SHP77 treated with DMSO at 0.1 percent for 48 hours (cell line): ENCODE measurements at places on chromosomes 13 and 19.

GRCh38 chr13:110330491-110331011 is 23.5 kb downstream of the COL4A2 start:
- no peak for DNase-seq

- DNase-seq, result no peak
Observed at GRCh38 chr13:30796132-30796572, 60.8 kb downstream of the ALOX5AP start.

DNA sequence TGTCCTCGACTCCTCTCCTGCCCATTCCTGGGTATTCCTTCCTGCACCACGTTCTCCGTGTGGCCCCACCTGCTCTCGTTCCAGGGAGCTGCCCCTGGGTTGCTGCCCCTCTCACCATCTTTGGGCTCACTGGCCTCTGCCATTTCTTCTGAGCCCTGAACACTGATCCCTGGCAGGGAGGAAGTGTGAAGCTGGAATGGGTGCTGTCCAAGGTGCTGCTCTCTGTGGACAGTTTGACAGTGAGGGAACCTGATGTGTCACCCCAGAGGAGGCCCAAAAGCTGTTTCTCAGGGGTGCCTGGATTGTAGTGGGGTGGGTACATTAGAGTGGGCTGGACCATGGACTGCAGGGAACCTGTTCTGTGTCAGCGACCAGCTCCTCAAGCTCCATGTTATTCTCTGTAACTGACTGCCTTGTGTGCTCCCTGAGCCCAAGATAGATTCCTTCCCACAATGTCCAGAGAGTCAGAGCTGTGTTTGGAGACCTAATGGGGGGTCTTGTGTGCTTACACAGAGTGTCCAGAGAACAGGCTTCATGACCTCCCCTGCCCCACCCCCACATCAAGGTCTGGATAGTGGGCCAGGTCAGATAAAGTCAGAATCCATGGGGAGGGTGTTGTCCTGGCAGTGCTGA is 7.2 kb upstream of the CEACAM8 start:
- DNase-seq, result no peak

DNA sequence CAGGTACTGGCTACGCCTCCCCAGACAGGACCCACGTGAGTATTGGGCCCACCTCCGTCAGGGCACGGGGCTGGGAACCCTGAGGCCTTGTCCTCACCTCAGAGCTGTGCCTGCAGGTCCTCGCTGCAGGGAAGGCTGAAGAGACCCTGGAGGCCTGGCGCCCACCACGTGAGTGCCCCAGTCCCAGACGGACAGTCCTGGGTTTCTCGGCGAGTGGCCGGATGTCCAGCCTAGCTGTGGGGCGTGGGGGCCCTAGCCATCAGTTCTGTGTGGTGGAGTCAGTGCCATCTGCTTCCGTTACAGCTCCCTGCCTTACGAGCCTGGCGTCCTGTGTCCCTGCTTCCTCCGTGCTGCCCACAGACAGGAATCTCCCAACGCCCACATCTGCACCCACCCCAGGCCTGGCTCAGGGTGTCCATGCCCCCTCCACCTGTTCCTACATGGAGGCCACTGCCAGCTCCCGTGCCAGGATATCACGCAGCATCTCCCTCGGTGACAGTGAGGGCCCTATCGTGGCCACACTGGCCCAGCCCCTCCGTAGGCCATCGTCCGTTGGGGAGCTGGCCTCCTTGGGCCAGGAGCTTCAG is 7.8 kb upstream of the OVOL3 start:
- DNase-seq, result no peak

DNA sequence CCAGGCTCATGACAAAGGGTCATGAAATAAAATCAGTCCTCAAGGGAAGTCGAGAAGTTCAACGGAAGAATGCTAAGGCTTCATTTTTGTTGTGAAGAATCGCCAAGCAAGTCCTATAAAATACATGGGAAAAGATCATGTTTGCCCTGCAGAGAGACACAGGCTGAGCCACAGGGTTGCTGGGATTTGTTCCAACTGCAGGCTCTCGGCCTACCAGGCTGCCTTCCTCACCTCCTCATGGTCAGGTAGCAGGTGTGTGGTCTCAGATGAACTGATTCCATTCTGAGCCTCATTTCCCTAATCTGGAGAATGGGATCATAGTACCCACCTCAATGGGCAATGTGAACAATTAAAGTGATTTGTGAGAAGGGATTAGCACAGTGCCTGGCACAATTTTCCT is 114.9 kb upstream of the SPATA13 start:
- DNase-seq, result no peak

GRCh38 chr19:2303211-2303798 is 4.6 kb downstream of the LINGO3 start:
- DNase-seq, result no peak

- no peak for DNase-seq
Observed at GRCh38 chr13:97255515-97256021, 33.4 kb downstream of the MBNL2 start.

DNA sequence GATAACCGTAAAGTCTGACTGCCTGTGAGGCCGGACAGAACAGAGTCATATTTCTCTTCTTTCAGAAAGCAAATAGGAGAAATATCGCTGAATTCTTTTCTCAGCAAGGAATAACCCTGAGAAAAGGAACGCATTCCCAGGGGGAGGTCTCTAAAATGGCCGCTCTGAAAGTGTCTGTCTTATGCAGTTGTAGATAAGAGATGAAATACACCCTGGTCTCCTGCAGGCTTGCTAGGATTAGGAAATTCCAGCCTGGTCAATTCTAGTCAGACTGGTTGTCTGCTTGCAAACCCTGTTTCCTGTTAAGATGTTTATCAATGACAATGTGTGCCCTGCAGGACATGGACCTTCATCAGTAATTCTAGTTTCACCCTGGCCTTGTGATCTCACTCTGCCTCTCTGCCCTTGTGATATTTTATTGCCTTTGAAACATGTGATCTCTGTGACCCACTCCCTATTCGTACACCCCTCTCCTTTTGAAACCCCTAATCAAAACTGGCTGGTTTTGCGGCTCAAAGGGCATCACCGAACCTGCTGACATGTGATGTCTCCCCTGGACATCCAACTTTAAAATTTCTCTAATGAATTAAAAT is 934.8 kb upstream of the SPRY2 start:
- DNase-seq, result no peak

- DNase-seq, result no peak
Observed at GRCh38 chr13:82011355-82011754, 1670.4 kb upstream of the SPRY2 start.
